Stimulated activated CD8-positive, alpha-beta memory T cell treated with anti-CD3 and anti-CD28 coated beads, Interleukin-7, amount 100 ng/mL, for 1 hour (primary cell): ENCODE measurements at places on chromosomes 4 and X.

DNA sequence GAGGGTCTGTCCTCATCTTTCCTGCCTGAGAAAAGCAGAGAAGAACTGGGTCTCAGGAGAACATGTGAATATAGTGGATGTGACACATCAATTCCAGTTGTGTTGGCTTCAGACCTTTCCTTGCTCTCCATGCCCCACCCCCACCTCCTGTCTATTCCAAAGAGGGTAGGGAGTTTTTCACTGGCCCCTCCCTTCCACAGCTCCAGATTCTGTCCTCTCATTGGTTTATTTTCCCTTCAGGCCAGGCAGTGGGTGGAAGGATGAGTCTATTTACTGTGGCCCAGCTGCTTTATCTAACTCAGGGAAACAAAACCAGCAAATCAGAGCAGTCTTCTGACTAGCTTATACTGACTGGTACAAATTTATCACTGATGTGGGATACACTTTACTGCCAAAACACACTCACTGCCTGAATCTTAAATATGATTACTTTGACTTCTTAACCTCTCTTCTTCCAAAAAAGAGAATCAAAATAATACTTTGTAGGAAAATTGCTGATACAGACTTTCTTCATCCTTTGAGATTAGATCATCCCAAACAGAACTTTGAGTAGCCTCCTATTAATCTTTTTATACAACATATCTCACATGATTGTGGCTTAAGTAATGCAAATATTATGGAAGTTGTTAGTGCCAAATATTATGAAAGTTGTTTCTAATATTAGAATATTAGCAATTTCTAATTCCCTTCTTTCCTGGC lies 221.2 kb downstream of the MID1 start:
- no peak for DNase-seq

GRCh38 chr4:6551660-6552059 lies 23.3 kb upstream of the MAN2B2 start:
- DNase-seq = no peak

DNA sequence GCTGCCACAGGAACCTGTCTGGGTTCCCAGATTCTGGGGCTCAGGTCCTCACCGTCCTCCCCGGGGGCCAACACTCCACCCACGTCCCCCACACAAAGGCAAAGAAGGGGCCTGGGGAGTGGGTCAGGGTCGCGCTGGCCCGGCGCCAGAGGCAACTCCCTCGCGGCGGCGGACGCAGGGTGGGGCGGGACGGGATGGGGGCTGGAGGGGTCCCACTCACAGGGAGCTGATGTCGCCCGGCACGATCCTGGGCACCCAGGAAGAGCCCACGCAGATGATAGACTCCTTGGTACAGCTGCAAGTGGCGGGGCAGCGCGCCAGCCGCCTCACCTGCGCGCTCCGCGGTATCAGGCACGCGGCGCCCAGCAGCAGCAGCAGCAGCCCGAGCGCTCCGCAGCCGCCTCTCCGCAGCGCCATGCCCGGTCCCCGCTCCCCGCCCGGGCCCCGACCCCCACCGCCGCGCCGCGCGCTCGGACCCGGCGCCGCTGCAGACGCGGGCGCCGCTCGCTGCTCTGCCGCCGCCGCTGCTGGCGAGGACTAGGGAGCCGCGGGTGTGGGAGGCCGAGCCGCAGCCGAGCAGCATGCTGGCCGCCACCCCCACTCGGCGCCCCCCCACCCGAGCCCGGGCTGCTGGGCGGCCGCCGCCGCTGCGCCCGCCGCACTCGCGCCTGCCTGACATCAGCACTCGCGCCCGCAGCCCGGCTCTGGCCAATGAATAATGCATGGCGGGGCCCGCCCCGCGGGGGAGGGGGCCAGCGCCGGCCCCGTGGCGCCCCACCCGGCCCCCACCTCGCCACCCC lies at the start of gene LGI2:
Gene LGI2, minus strand, starts transcription at position 670 of the 800 bp plus-strand sequence. Its CDS starts 253 bp downstream, at position 417.
- DNase-seq = no peak

DNA sequence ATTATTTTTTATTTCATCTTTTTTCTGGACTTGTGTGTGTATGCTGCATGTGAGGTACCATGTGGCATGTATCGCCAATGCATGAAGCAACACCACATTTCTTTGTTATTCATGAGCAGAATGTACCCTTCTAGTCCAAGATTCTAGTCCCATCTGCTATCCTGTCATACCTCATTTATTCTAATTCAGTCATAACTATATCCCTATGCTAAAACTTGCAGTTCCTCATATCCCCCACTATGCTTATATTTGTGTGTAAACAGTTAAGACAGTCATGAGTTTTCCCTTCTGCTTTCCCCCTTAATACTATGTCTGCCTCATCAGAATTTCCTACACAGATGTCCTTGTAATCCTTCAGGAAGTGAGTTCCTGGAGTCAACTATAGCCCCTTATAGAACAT lies 19.7 kb downstream of the OCRL start:
- DNase-seq = no peak

DNA sequence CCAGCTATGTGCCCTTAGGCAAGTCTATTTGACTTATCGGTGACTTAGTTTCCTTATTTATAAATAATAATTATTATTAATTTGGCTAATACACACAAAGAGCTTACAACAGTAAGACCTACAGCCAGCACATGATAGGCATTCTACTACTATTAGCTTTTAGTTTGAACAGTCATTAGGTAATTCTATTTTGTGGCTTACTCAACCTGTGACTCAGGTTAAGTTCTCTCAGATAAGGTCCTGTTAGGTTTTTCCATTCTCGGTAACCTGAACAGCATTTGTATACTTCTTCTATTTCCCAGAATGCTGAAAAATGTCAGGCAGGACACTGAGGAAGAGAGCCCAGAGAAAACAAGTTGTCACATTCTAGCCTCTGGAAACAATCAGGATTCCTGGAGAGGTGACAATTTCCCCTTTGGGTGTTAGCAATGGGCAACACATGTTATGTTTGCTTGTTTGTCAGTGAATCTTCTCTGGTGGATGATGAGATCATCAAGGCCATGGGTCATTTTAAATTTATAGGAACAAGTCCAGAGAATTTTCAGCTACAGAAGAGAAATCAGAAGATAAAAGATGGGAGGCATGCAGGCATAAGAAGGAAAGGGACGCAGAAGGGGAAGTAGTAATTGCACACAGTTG lies 2144.7 kb downstream of the PCDH7 start:
- DNase-seq = no peak

- no peak for DNase-seq
Measured at GRCh38 chrX:38881727-38882126, 80.5 kb downstream of the MID1IP1 start.

- no peak for DNase-seq
Measured at GRCh38 chr4:166324321-166324720, 451.3 kb downstream of the TLL1 start.

DNA sequence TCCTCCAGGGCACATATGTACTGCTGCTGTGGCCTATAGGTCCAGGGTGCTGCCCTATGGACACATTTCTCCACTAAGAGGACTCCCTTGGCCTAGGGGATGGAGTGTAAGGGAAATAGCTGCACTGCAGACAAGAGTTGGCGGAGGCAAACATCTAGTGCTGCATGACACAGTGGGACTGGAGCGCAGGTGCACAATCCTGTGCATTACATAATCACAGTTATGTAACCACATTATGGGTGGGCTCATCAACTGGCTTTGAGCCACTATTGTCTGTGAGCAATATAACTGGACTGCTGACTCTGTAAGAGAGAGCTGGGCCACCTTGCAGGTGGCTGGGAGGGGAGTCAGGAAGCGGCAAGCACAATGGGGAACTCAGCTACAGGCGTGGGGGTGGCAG lies 3.2 kb upstream of the TIGD2 start:
- no peak for DNase-seq

GRCh38 chrX:19086102-19086772 lies 36.0 kb downstream of the ADGRG2 start:
- DNase-seq = no peak

- DNase-seq = no peak
Measured at GRCh38 chr4:6445403-6446129, 26.8 kb downstream of the PPP2R2C start.

DNA sequence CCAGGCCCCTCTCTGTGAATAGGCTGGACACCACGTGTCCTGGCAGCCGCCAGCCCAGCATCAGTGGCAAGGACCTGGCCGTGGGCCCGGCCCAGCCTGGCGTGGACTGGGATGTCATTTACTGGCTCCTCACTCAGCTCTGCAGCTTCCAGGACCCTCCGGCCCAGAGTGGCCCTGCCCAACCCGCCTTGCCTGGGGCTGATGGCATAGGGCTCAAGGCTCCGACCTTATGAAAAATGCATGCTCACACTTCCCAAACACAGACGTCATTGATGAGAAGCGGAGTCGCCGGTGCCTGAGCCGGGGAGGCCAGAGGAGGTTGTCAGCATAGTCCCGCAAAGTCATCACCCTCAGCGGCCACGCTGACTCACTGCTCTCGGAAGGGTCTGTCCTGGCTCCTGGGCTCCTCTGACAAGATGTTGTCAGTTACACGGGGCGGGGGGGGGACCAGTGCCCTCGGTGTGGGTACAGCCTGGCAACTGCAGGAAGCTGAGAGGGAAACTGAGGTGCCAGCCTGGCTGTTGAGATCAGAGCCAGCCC lies 14.3 kb downstream of the CFAP99 start:
- DNase-seq = no peak

GRCh38 chr4:157700898-157701694 lies 471.7 kb downstream of the GASK1B start:
- DNase-seq = no peak

DNA sequence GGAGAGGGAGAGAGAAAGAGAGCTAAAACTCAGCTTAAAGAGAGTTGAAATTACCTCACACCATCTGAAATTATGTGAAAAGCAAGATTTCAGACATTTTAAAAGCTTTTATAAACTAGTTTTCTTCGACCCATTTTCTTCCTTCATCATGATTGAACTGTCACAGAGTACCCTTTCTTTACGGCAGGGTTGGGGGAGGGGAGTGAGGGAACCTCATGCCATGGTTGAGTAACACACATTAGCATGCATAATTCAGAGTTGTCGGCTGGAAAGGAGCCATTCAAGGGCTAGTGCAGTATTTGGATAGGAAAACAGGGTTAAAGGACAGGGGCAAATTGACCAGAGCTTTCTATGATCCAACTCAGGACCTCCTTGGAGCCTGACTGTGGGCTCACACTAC lies 46.2 kb downstream of the PCDH19 start:
- DNase-seq = no peak

GRCh38 chr4:89949782-89950387 lies 55.2 kb downstream of the MMRN1 start:
- DNase-seq = no peak

- no peak for DNase-seq
Measured at GRCh38 chr4:129966175-129966574, 870.2 kb downstream of the C4orf33 start.

- DNase-seq = no peak
Measured at GRCh38 chr4:56757261-56757746, 64.2 kb downstream of the SPINK2 start.

- no peak for DNase-seq
Measured at GRCh38 chr4:114136069-114136468, 156.6 kb upstream of the ARSJ start.
